ENCODE measurements at places on chromosomes 2 and 18.

DNA sequence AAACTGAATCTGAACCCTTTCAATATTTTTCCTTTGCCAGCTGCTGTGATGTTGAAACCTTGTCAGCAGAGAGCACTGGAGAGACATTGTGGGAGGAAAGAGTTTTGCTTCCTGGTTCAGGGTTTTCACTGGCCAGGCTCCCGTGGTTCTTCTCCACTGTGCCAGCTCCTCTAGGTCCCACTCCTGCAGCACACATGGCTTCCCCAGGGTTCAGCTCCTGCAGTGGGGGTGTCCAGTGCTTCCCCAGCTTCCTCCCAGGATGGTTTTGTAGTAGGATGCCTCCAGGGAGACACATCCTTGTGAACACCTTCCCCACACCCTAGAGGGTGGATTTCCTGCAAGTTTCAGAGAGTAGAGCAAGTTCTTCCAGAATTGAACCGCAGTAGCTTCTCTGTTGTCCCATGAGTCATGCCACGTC lies 24.0 kb upstream of the SULT1C3 start:
- DNase-seq: no peak

DNA sequence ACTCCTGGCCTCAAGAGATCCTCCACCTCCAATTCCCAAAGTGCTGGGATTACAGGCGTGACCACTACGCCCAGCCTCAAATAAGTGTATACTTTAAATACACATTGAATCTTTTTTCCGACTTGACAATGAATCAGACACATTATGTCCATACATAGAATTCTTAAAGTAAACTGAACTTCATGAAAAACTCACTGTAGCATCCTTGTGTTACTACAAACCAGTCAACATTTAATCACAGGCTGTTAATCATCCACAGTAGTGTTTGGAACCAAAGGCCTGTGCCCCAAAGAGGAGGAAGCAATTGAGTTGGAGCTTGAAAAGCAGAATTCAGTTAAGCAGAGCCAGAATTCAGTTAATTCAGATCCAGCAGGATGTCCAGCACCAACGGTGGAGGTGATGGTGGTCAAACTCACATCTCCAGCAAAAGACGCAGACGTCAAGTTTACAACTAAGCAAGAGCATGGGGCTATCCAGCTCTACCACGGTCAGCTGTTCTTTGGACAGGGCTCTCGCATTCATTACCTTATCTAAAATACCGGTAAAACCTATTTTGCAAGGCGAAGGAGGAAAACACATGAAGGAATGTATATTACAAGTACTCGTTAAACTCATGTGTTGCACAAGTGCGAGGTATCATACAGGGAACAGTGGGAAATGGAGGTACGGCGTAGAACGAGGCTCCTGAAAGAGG lies 1.2 kb downstream of the SLC39A6 start:
- no peak for DNase-seq

- no peak for DNase-seq
These were observed 233.8 kb downstream of the LDLRAD4 start for GRCh38 chr18:13452388-13452811.

DNA sequence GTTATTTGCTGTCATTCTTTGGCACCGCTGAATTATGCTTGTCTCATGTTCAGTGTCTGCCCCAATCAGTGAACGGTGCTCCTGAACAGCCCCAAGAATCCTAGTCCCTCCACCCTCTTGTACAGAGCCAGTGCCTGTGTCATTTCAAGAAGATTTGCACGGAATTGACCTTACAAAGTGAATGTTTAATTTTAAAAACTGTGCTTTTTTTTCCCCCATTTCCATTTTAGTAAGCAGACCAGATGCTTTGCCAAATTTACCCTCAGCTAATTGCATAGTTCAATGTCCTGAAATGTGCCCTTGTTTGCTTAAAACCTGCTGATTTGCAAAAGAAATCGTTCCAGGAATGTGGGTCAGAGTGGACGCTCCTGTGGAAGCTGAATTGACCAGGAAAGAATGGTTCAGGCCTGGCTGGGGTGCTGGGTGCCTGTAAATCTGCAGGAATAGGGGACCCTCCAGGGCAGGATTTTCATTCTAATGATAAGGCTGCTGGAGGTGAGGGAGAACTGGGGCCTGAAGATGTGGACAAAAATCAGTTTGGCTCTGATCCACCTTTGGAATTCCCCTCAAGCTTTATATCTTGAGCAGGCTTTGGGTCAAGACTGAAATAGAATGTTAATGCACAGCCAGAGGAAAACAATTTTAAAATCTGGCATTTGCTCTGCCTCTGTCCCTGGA lies 20.1 kb downstream of the TMEM17 start:
- DNase-seq: no peak

DNA sequence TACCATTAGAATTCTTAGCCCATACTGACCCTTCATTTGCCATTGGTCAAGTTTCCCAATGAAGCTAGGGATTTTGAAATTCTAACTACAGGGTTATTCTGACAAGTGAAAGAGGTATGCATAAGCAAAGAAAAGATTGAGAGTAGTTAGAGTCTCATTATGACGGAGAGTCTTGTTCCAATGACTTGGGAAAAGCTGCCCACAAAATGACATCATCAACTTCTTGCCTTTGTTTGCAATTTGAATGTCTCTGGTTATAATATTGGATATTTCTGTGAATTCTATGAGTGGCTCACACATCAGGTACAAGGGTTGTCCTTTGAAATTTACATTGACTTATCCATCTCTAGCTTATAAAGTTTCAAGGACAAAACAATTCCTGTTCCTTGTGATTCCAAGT lies 772.2 kb downstream of the TRIB2 start:
- DNase-seq: no peak
